ENCODE measurements at places on chromosomes 16 and 17.

DNA sequence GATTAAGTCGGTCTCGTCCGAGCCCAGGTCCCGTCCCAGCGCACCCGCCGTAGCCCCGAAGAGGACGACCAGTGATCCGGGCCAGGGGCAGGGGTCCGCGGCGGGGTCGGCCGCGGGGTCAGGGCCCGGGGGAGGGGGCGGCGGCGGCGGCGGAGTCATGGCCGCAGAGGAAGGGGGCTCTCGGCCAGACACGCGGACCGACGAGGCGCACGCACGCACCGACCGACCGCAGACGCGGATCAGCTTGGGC, at the start of gene ESRP2:
Gene ESRP2 (minus strand): TSS at position 241 of the 250 bp plus-strand sequence. CDS start 82 bp downstream, at position 159.
- no peak for DNase-seq

- no peak for DNase-seq
Observed at GRCh38 chr17:48647103-48647962, 21.2 kb upstream of the HOXB9 start.

DNA sequence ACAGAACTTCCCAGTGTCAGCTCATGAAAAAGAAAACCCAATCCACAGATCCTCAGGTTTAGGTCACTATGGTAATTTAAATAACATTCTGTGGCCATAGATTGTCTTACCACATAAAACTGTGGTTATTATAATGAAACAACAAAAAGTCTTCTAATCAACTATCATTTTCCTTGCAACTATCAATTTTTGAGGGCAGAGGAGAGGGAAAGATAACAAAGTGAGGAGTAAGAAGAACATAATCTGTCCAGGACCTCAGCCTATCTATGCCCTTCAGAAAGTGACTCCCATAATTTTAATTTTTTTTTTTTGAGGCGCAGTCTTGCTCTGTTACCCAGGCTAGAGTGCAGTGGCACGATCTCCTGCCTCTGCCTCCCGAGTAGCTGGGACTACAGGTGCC, 4.0 kb upstream of the GGNBP2 start:
- no peak for DNase-seq

DNA sequence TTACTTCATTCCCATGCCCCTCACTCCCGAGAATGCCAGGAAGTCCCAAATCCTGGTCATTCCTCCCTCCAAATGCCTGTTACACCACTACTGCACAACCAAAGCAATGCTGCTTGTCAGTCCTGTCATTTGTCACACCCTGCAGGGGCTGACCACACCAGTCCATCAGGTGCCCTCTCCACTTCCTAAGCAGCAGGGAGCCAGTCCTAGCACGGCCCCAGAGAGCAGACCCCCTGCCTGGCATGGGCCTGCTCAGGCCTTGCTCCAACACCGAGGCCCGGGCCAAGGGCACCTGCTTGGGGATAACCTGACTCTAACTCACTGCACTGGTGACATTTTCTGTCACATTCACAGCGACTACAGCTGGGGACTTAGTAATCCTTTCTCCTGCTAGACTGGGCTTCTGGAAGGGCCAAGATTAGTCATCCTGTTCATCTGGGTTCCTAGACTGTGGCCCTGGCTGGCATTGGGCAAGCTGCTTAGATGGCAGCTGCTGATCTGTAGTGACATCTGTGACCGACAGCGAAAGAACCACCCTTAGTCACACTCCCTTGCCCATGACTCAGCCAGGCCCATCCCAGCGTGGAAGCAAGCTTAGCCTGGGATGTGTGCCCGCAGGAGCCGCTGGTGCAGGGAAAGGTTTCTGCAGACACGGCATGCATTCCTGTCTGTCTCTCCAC, 5.4 kb downstream of the ALYREF start:
- no peak for DNase-seq

DNA sequence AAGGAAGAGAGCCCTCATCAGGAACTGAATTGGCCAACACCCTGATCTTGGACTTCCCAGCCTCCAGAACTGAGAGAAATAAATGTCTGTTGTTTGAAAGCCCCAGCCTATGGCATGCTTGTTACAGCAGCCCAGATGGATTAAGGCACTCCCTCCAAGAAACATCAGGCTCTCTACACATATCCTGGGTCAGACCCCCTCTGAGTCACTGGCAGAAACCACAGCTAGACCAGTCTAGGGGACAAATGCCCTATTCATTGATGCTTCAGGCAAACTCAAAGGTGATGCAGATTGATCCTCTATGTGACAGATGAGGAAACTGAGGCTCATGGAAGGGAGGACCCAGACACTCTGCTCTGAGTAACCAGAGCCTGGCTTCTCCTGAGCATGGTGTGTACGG, 116.8 kb downstream of the WSCD1 start:
- DNase-seq, result no peak

GRCh38 chr16:86965840-86966550, 351.2 kb downstream of the C16orf95 start:
- DNase-seq, result no peak

DNA sequence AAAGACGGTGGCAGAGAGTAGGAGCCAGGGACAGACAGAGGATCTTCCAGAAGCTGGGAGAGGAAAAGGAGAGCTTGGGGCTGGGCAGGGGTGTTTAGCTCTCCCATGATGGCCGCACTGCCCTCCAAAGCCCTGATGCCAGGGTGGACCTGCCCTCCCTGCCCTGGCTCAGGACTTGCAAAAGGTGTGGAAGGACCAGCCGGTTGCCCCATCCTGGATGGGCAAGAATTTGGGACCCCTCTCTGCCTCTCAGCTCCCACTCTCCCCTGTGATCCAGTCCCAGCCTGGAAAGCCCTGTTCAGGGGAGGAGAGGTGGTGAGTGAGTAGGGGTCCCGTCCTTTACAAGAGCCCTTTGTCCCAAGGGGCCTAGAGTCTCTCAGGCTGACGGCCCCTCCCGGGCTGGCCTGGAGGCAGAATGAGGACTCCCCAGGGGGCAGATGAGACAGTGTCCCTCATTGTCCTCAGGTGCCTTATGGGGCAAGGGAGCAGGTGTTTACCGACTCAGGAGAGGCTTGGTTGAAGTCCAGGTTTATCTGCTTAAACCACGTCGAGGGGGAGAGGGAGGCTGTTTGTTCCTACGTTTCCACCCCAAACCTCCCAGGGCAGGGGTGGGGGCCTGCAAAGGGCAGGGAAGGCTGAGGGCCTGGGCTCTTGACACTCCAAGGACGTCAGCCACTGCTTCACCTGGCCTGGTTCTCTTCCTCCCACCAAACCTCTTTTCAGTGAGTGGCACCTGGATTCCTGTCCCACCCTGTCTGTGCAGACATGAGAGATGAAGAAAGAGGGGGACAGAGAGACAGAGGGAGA, 19.3 kb upstream of the ITGA3 start:
- DNase-seq, result no peak

- DNase-seq, result peak; percentile 30
Observed at GRCh38 chr17:73476890-73477350, 165.1 kb upstream of the CDC42EP4 start.

DNA sequence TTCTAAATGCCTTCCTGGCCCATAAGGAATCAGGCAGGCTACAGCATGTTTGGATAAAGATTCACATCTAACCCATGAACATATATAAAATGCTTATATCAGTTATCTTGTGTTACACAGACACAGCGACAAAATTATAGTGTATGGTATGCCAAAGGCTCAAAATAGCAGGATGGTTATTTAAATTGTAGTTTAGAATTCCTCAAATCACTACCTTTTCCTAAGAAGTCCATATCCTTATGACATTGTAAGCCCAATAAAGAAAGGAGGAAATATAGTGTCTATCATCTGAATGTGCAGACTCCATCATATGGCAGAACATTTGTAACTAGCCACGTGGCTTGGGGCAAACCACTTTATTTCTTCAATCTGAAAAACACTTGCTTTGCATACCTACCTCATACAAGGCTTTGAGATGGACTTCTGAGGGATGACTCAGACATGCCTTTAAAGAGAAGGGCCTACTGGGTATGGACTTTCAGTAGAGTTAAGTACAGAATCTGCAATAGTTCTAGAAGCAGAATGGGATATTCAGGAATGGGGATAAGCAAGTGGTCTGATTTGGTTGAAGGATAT, 12.1 kb upstream of the DHX8 start:
- no peak for DNase-seq

- DNase-seq, result no peak
Observed at GRCh38 chr16:11020792-11021551, 76.6 kb downstream of the CLEC16A start.

DNA sequence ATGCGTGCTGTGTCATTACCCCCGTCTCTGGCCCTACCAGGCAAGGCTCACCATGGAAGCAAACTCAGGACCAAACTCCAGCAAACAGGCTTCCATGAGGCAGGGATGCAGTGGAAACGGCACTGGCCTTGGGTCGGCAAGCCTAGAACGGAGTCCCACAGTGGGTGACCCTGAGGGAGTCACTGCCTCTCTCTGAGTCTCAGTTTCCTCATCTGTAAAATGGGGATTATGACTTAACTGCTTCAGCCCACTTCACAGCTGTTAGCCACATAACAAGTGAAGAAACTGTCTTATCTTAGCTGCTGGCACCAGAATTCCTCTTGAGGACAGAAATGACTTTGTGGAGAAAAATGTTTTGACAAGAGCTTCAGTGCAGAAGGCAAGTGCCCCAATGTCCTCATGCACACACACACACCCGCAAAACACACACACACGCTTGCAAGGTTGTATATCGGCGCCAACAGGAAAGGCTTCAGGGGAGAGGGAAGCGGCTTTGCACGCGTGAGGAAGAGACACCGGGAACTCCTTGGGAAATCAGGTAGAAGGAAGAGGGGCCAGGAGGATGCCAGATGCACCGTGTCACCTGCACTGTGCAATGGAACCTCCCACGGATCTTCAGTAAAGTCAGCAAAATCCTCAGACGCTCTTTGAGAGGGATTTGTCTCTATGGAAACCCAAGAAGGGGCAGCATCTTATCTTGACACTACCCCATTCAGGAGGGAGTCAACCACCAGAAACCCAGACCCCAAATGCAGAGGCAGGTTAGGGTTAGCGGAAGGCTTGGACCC, 53.7 kb downstream of the GSG1L start:
- no peak for DNase-seq

DNA sequence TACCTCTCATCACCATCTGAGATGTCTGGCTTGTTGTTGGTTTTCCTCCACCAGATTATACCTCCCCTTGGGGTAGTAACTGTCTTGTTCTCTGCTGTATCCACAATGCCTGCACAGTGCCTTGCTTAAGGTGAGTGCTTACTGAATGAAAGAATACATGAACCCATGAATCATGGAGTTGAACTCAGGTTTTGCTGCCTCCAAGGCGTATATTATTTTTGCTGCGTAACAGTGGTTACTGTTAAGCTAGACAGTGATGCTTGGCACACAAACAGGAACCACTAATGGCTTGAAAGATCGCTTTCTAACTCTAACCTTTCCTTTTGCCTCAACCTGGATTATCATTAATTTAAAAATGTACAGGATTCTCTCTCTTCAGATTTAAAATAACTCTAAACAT, 695.8 kb downstream of the TOX3 start:
- no peak for DNase-seq

DNA sequence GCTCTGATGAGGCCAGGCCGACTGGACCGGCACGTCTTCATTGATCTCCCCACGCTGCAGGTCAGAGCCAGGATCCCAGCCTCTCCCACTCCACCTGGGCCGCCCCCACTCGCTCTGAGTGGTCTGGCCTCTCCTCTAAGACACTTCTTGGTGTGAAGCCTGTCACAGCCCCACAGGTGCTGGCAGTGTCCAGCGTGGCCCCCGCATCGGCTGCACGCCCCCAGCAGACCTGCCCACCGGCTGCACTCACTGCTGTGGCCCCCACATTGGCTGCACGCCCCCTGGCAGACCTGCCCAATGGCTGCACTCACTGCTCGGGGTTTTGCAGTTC, 15.8 kb upstream of the RPL13 start:
- DNase-seq, result no peak

- DNase-seq, result no peak
Observed at GRCh38 chr16:64754279-64754678, 367.6 kb downstream of the CDH11 start.

DNA sequence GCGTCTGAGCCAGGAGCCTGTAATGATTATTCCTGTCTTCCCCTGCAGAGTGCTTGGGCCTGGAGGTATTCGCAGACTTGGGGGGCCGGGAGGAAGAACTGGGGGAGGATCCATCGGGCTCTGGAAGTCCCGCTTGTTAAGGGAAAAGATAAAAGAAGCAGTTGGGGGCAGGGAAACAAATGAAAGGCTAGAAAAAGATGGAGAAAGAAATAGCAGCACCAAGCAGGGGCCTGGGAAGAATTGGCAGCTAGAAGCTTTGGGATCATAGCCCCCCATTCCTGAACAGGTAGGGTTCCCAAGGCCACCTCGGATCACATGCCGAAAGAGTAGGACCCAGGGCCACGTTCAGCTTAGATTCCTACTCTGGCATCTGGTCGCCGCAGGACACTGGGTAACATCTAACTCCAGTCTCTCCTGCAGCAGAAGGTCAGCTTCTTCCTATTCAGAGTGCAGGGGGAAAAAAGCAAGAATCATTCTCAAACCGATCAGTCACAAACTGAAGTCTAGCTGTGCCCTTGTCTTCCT, 23.6 kb downstream of the ADAM11 start:
- DNase-seq, result no peak

GRCh38 chr16:21301168-21301894, 23.2 kb upstream of the CRYM start:
- DNase-seq, result peak; percentile 23

- no peak for DNase-seq
Observed at GRCh38 chr16:48497129-48497528, 111.9 kb upstream of the SIAH1 start.

- no peak for DNase-seq
Observed at GRCh38 chr17:3598078-3598477, 11.1 kb downstream of the TRPV1 start.

GRCh38 chr17:28193241-28193640, 125.8 kb upstream of the TMEM97 start:
- DNase-seq, result no peak

- no peak for DNase-seq
Observed at GRCh38 chr17:42422412-42422957, 571 bp downstream of the CAVIN1 start.

- no peak for DNase-seq
Observed at GRCh38 chr16:79893445-79893844, 292.9 kb upstream of the MAF start.

GRCh38 chr17:36594626-36595401, 3.1 kb downstream of the DHRS11 start:
- DNase-seq, result no peak

DNA sequence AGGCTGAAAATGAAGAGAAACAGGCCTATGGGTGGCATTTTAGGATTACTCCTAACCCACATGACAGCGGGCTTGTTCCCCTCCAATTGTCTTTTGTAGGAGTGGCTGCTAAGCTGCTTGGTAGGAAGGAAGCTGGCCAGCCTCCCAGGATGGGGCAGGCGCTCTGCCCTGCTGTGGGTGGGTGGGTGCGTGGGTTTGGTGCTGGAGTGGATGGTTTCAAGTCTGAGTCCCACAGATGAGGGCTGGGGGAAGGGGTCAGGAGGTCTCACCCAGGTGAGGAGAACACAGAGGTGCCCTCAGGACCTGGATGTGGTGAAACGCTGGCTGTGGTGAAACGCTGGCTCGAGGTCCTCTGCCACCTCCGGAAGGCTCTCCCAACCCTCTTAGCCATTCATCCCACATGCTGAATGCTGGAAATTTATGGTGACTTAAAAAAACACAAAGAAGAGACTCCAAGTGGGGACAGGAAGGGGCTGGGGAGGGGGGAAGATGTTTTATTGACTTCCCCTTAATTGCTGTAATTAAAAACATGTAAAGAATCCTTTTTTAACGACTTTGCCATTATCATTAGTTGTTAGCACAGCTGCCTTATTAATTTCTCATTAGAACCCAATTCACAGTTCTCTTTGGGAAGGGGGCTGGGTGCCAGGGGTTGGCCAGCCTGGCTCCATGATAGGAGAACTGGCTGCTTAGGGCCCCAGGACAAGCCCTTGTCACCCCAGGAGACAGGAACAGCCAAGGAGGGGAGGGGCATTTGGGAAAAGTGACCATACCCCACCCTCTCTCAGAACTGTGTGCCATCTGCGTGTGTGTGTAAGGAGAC, 153.5 kb upstream of the CDC42EP4 start:
- DNase-seq, result no peak

Data from NCI-H1436 treated with DMSO at 0.1 percent for 48 hours (cell line).